HFF-Myc (cell line): ENCODE measurements at places on chromosomes 1 and 21.

- no peak for DNase-seq
Measured at GRCh38 chr1:200850554-200850953, 22.2 kb upstream of the GPR25 start.

GRCh38 chr1:1318131-1318652 is 6.3 kb downstream of the INTS11 start:
- DNase-seq = peak; percentile 94

DNA sequence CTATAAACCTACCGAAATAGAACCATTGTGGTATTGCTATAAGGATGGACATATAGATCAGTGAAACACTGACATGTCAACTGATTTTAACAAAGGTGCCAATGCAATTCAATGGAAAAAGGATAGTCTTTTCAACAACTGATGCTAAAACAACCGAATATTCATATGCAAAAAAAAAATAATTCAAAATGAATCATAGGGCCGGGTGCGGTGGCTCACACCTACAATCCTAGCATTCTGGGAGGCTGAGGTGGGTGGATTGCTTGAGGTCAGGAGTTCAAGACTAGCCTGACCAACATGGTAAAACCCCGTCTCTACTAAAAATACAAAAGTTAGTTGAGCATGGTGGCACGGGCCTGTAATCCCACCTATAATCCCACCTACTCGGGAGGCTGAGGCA is 23.9 kb downstream of the HSF2BP start:
- DNase-seq = no peak

DNA sequence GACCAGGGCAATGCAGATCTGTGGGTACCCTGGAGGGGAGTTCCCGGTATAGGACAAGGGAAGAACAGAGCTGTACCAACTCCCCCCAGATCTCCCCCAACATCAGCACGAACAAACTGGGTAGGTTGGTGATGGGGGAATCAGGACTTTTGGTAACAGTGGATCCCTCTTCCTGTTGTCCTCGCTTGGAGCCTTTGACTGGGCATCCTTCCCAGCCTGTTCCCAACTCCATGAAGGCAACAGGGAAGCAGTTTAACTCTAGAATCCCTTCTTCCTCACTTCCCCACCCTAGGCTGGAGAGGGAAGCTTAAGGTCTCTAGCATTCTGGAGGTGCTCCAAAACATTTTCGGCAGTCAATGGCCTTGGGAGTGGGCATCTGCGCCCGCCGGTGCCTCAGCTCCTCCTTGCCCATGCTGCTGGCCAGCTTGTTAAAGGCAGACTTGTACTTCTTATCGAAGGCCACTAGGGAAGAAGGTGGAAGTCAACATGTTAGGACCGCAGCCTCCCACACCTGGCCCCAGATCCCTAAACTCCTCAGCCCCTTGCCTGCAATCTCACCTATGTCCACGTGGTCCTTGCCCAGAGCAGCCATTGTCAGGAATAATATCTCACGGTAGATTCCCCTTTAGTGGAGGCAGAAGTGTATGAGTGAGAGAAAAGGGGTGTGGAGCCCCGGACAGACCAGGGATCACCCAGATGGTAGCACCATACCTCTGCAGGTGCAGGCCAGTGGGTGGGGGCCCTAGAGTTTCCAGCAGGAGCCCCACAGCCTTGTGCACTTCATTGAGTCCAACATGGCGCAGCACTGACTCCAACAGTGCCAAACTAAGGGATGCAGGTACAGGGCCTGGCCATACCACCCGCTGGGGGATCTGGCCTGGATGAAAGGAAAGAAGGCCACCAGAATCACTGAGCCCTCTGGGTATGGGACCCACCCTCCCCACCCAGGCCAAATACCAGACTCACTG is 7.5 kb upstream of the GATAD2B start:
- DNase-seq = no peak

DNA sequence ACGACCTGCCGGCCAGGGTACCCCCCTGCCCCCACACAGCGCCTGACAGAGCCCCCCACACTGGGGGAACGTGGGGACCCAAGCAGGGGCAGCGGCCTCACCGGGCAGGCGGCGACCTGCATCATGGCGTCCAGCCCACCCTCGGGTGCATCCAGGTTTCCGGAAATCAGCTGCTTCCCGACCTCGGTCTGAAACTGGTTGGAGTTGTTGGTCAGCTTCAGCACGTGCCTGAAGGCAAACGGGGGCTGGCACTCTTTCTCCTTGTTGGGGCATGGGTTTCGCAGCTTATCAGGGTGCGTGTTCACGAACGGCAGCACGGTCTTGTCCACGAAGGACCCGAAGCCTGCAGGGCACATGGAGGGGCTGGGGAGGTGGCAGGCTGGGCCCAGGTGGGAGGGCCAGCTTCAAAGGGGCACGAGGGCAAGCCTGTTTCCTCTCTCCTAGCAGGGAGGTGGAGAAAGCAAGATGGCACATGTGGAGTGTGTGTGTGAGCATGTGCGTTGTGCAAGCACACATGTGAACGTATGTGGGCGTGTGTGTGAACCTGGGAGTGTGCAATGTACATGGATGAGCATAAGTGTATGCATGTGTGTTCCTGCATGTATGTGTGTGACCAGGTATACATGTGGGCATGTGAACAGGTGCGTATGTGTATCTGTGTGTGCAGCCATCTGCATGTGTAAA is 19.2 kb downstream of the ITGB2 start:
- no peak for DNase-seq

- DNase-seq = no peak
Measured at GRCh38 chr1:212482637-212483441, 50.1 kb downstream of the NENF start.

- peak; percentile 20 for DNase-seq
Measured at GRCh38 chr1:114145504-114146151, 8.0 kb downstream of the SYT6 start.

- no peak for DNase-seq
Measured at GRCh38 chr1:206469411-206469932, 804 bp upstream of the IKBKE start.

DNA sequence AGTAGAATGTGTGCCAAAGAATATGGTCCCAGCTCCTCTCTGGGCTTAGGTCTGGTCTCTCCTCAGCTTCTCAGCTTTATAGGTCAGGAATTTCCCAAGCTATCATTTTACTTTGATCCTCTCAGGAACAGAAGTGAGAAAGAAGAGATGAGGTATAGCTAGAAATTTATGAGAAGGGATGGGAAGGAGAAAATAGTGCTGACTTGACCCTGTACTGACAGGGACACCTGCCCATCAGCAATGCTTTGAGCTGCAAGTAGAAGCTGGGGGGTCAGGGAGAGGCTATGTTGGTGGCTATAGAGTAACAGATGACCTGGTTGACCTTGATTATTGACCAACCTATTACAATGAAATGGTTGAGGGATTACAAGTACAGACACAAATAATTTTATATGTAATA is 75.0 kb downstream of the XCL2 start:
- DNase-seq = no peak

- DNase-seq = no peak
Measured at GRCh38 chr1:206646504-206646903, 11.2 kb downstream of the DYRK3 start.

DNA sequence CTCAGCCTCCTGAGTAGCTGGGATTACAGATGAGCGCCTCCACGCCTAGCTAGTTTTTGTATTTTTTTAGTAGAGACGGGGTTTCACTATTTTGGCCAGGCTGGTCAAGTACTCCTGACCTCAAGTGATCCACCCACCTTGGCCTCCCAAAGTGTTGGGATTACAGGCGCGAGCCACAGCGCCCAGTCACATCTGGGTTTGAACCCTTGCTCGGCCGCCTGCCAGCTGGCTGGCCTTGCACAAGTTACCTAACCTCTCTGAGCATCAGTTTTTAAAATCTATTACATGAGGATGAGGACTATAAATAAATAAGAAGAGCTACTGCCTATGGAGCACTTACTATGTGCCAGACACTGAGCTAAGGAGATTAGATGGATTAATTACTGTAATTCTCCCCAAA is 17.7 kb upstream of the PADI2 start:
- DNase-seq = no peak

- DNase-seq = no peak
Measured at GRCh38 chr1:6280761-6281451, 20.0 kb upstream of the GPR153 start.

DNA sequence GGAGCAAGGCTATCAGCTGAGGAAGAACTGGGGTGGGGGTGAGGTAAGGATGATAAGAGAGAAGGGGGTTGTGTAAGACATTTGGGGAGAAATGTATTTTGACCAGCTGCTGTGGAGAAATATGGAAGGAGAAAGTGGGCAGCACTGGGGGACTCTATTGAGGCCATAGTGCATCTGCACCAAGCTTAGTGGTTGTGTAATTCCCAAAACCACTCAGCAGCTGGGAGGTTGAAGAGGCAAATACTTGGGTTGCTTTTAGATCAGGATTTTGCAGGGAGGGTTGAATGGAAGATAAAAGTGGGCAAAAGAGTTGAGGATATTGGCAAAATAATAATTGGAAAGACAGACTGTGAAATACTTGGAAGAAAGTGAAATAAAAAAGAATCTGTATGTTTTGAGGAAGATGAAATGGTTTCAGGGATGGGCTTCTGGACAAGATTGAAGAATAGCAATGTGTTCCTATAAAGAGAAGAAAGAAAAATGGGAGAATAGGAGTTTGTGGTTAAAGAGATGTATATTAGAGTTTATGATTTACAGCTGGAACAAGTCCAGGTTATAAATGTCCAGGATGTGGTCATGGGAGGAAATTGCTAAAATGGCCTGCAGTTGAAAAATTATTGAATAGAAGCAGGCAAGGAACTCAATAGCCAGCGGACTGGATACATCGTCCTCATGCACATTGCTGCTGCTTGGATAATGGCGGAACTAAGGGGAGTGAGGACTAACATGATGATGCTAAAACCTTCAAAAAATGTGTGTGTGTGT is 162.7 kb downstream of the DNM3 start:
- no peak for DNase-seq

DNA sequence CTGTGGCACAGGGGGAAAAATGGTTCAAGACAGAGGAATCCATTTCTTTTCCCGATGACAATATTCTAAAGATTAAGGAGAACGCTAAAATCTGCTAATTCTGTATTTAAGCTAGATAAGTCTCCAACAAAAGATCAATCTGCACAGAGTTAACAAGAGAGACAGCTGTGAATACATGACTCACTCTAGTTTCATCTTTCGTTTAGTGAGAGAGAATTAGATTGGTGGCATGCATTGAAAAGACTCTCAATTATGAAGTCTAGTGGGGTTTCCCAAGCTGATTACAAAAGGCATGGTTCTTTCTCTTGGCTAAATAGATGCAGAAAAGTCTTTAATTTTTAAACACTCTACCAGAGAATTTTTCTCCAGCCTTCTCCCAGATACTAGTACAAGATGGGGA is 34.4 kb downstream of the CAPN9 start:
- no peak for DNase-seq
